Stimulated activated CD8-positive, alpha-beta memory T cell treated with anti-CD3 and anti-CD28 coated beads, Interleukin-4, amount 100 ng/mL, for 1 hour (primary cell): ENCODE measurements at places on chromosomes 16 and 17.

- no peak for DNase-seq
Measured at GRCh38 chr17:1789936-1790335, 28.1 kb downstream of the SERPINF1 start.

DNA sequence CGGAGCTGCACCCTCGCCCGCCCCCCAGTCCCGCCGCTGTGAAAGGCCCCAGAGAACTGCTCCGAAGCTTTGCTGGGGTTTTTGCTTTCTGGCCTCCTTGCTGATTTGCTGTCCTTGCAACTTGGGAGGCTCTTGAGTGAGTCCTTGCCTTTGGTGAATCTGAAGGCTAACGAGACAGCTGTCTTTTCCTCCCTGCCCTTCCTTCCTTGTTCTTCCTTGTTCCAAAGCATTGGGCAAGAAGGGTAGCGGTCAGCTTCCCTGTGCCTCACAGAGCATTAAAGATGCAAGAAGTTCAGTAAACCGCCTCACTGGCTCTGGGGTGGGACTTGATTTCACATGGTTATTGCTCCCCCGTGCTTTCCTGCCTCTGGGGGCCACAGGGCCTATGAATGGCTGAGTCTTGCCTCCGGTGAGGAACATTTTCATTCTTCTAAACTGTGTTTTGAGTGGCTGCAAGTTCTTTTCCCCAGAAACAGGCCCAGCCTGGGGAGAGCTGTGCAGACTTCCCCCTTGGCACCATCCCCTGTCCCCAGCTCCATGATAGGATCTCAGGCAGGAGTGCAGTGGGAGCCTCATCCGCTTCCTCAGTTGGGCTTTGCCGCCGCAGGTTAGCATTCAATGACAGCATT lies 1.4 kb downstream of the YPEL2 start:
- DNase-seq, result no peak

GRCh38 chr16:56068314-56068713 lies 123.0 kb upstream of the GNAO1 start:
- DNase-seq, result no peak

DNA sequence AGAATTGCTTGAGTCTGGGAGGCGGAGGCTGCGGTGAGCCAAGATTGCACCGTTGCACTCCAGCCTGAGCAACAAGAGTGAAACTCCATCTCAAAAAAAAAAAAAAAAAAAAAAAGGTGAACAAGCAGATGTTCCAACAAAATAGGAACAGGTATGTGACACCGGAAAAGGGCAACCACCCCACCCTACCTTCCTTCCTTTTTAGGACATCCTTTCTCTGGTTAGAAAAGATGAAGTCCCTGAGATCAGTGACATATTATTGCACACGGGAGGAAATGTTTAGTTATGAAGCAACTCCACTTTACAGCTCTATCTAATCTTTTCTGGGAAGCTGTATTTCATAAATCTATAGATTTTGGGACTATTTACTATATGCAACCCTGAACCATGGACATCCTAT lies 114.2 kb upstream of the MON1B start:
- DNase-seq, result no peak
